ENCODE measurements at places on chromosomes 1 and 21. TPM values are rescaled to one million over a fixed set of nuclear protein-coding genes. Genes with fewer than 3 reads are reported as not detected.
A peak's percentile ranks its signal among the peaks of the same experiment; 100 is the strongest.

DNA sequence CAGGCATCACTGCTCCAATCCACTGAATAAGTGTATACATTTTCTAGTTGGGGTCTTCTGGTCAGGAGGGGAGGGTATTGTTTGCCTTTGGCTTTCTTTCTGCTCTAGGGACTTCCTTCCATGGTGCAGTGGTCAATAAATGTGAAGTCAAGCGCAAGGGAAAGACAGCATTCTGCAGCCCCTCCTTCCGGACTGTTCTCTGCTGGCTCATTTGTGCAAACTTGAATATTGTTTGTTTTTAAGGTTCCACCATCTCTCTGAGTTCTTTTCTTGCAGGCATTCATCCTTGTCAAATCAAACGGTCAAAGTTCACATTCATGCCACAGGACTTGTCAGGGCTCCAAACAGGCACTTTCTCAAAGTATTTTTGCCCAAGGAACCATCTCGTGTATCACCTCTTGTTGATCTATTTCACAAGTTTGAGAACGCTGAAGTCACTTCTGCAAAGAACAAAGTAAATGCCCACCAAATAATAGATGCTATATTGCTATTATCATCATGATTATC is 205.6 kb upstream of the KAZN start:
- no peaks in the 10 kb centered on the region for H3K4me1 ChIP-seq
- H3K27me3 ChIP-seq = no peaks in the 10 kb centered on the region
- H3K27ac ChIP-seq = no peak overlapping the region
- DNase-seq = no peak
- H3K36me3 ChIP-seq = no peaks in the 10 kb centered on the region
- no peak overlapping the region for H3K4me3 ChIP-seq

DNA sequence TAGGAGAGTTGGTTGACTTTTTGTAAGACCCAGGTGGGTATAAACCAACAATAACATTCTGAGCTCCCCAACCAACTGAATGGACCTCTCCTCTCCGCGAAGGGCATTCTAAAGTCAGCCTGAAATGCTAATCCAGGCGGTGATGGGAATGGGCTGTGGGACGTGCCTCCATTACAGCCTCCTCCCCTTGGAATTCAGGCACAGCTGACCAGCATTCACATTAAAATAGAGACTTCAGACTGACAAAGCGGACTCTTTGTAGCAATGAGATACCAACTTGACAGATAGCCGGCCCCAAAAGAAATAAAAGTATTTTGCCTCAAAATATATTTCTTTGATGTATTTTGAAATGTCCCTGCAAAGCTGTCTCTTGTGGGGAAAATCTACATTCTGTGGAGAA is 101.7 kb downstream of the KIF26B start:
- H3K4me3 ChIP-seq = no peak overlapping the region
- H3K27me3 ChIP-seq = no peaks in the 10 kb centered on the region
- H3K4me1 ChIP-seq = no peaks in the 10 kb centered on the region
- H3K27ac ChIP-seq = no peak overlapping the region
- no peak for DNase-seq

DNA sequence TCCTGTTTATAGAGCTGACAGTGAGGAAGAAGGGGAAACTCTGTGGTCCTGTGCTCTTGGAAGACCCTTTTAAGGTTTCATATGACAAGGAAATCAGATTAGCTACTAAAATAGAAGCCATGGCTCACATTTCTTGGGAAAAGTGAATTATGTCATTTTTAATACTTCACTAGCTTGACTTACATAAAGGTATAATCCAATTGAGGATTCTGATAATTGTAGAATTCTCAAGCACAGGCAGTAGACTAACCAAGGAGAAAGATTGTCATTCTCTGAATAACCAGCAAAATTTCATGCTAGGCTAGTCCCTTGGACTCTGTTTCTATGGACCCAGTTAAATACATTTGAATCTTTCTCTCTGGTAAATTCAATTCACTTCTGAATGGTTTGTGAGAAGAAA is 613.0 kb upstream of the BEND5 start:
- DNase-seq = no peak
- H3K4me3 ChIP-seq = no peak overlapping the region
- no peaks in the 10 kb centered on the region for H3K27me3 ChIP-seq
- no peaks in the 10 kb centered on the region for H3K4me1 ChIP-seq
- no peaks in the 10 kb centered on the region for H3K36me3 ChIP-seq
- no peak overlapping the region for H3K27ac ChIP-seq

DNA sequence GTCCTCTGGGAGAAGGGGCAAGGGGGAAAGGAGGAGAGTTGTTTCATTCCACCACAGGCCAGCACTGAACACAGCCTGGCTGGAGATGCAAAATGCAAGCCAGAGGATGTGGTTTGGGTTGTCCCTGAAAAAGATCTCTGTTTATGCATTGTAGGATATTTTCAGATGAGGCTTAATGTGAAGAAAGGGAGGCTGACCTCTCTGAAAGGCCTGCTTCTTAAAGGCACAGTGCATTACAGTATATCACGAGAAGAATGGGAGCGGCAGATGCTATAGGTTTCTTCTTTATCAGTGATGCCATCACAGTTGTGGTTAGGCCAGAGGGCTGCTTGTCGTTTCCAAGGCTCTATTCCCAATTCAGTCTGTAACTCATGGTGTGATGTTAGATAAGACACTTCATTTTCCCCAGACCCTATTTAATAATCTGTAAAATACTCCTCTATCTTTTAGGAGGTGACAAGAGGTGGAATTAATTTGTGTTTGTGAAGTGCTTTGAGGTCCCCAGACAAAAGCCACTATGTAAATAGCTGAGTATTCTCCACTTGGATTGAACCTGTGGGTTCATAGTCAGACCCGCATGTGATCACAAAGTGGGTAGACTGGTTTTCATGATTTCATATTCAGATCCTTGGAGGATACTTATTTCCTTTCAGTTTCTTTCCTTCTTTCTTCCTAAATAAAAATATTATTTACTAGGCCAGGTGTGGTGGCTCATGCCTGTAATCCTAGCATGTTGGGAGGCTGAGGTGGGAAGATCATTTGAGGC is 76.5 kb upstream of the WDR26 start:
- H3K4me3 ChIP-seq = no peak overlapping the region
- no peaks in the 10 kb centered on the region for H3K36me3 ChIP-seq
- H3K27ac ChIP-seq = no peak overlapping the region
- H3K4me1 ChIP-seq = no peaks in the 10 kb centered on the region
- DNase-seq = no peak

GRCh38 chr1:63718541-63718970 is 55.3 kb upstream of the ROR1 start:
- H3K36me3 ChIP-seq = no peaks in the 10 kb centered on the region
- no peak overlapping the region for H3K4me3 ChIP-seq
- no peak for DNase-seq

GRCh38 chr1:225711236-225711937 is 58.5 kb upstream of the ENAH start:
- no peaks in the 10 kb centered on the region for H3K4me1 ChIP-seq
- DNase-seq = no peak
- H3K4me3 ChIP-seq = no peak overlapping the region
- no peaks in the 10 kb centered on the region for H3K27me3 ChIP-seq

DNA sequence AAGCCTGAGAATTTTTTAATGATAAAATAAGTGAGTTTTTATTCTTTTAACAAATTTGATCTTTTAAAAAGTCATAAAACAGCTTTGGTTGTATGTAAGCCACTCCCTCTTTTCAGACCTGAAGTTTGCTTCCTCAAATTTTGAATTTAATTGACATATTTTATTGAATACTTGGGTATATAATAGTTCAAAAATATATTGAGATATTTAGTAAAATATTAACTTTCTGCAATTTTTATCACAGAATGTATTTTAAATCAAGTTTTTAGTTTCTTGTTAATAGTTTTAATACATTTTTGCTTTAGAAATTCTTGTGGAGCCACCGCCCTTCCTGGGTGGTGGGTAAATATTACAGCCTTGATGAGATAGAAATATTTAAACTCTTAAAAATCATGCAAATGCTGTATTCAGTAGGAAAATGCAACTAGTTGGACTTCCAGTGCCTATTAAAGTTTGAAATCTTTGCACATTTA is 867 bp downstream of the PTPRC start:
- H3K4me3 ChIP-seq = no peak overlapping the region
- H3K36me3 ChIP-seq = no peaks in the 10 kb centered on the region
- no peaks in the 10 kb centered on the region for H3K4me1 ChIP-seq
- DNase-seq = no peak
- H3K27me3 ChIP-seq = no peaks in the 10 kb centered on the region
- peak overlapping the region; percentile 48 for H3K27ac ChIP-seq

DNA sequence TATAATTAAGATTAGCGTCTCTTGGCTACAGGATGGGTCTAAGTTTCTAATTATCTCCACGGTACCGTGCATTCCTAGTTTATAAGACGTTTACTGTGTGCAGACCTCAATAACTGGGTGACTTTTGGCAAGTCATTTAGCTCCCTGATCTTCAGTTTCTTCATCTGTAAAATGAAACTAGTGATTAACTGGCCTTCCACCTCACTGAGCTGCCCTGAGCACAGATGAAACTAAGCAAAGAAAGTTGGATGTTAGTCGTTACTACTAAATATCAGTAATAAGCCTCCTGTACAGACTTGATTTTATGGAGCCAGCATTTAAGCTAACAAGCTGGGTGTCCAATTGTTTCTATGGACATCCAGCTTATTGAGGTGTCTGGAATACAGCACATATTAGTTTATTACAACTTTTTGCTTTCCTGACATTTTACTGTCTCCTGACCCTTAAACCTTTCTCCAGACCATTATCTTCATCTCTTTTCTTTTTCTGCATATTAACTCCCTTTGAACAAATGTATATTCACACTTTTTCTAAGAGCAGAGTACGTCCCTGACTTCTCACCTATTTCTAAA is 1.1 kb downstream of the CR2 start:
- H3K4me1 ChIP-seq = peaks cover 16% of the 10 kb centered on the region
- no peak overlapping the region for H3K4me3 ChIP-seq
- H3K27ac ChIP-seq = no peak overlapping the region

DNA sequence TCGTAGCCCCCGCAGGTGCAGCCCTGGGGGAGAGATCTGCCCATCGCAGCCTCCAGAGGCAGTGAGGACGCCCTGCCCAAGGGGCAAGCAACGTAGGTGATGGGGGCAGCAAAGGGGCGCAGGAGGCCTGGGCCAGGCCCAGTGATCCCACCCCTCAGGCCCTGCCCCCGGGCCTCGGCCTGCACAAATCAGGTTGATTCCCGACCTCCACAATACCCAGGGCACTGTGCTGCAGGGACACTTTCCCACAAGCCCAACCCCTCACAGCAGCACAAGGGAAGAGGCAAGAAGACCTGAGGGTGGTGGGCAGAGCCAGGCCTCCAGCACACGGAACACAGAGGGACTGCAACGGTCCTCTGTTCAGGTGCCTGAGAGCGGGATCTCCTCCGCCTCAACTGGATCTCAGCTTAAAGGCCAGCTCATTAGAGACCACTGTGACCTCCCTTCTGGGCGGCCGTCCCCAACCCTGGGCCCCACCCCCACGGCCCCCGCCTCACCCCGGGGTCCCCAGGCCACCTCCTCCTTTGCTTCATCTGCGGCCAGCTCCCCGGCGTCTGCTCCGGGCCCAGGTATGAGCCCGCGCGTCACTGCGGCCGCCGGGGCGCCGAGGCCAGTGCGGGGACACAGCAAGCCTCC is 812 bp upstream of the ARF1 start:
- no peaks in the 10 kb centered on the region for H3K27me3 ChIP-seq
- peak overlapping the region; percentile 100 for H3K4me3 ChIP-seq
- no peaks in the 10 kb centered on the region for H3K36me3 ChIP-seq
- DNase-seq = no peak
- H3K27ac ChIP-seq = no peak overlapping the region

DNA sequence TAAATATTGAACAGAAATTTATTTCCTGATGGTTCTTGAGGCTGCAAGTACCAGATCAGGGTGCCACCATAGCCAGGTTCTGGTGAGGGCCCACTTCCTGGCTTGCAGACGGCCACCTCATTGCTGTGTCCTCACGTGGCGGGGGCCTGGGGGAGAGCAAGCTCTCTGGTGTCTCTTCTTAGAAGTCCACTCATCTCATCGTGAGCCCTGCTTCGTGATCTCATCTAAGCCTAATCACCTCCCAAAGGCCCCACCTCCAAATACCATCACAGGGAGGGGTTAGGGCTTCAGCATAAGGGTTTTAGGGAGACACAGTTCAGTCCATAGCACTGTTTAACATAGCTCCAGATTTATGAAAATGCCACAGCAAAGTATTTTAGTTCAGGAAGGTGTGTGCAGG is 119.7 kb downstream of the PRDM2 start:
- no peak for DNase-seq
- no peaks in the 10 kb centered on the region for H3K27me3 ChIP-seq
- H3K4me1 ChIP-seq = no peaks in the 10 kb centered on the region
- H3K27ac ChIP-seq = no peak overlapping the region
- H3K36me3 ChIP-seq = no peaks in the 10 kb centered on the region

- H3K27me3 ChIP-seq = no peaks in the 10 kb centered on the region
- H3K4me1 ChIP-seq = peaks cover 31% of the 10 kb centered on the region
- H3K36me3 ChIP-seq = no peaks in the 10 kb centered on the region
- H3K4me3 ChIP-seq = no peak overlapping the region
- H3K27ac ChIP-seq = peak overlapping the region; percentile 98
Measured at GRCh38 chr21:26847921-26848320, 2.7 kb upstream of the ADAMTS1 start.

DNA sequence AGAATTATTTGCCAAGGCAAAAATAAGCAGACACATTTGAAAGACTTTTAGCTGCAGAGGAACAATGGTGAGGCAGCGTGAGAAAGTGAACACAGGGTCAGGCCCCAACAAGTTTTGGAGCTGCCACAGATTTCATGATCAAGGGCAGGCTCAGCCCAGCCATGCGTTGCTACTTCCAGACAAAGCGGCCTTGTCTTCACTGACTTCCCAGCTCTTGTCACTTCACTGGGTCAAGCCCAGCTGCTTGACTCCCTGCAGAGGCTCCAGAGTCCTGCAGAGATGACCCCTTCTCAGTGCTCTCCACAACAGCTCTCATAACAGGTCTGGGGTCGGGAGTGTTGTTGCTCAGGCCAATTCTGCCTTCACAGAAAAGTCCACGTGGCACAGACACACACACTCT is 35.8 kb downstream of the HHAT start:
- peak overlapping the region; percentile 61 for H3K27ac ChIP-seq
- peak; percentile 16 for DNase-seq
- H3K36me3 ChIP-seq = no peaks in the 10 kb centered on the region
- no peaks in the 10 kb centered on the region for H3K27me3 ChIP-seq

GRCh38 chr1:61070054-61070453 is 12.3 kb upstream of the NFIA start:
- no peaks in the 10 kb centered on the region for H3K36me3 ChIP-seq
- no peak overlapping the region for H3K4me3 ChIP-seq
- DNase-seq = no peak
- no peaks in the 10 kb centered on the region for H3K27me3 ChIP-seq
- H3K27ac ChIP-seq = no peak overlapping the region

- H3K27ac ChIP-seq = peak overlapping the region; percentile 75
- peaks cover 13% of the 10 kb centered on the region for H3K4me1 ChIP-seq
- peak overlapping the region; percentile 72 for H3K4me3 ChIP-seq
Measured at GRCh38 chr1:162497104-162497722, 405 bp upstream of the UHMK1 start.

GRCh38 chr1:59146056-59146455 is 150.8 kb upstream of the FGGY start:
- DNase-seq = no peak
- no peak overlapping the region for H3K4me3 ChIP-seq
- peaks cover 62% of the 10 kb centered on the region for H3K4me1 ChIP-seq
- H3K27me3 ChIP-seq = no peaks in the 10 kb centered on the region
- H3K36me3 ChIP-seq = no peaks in the 10 kb centered on the region
- no peak overlapping the region for H3K27ac ChIP-seq

GIPC2 gene
- total RNA-seq = 5.8 TPM

PER3 gene
- 36.3 TPM for total RNA-seq

KRTAP13-2 gene
- not detected for total RNA-seq

KRTAP21-2 gene
- not detected for total RNA-seq
